ENCODE measurements at places on chromosomes 7 and 10.

GRCh38 chr7:103048833-103049232 lies 25.8 kb downstream of the FBXL13 start:
- no peak for DNase-seq

DNA sequence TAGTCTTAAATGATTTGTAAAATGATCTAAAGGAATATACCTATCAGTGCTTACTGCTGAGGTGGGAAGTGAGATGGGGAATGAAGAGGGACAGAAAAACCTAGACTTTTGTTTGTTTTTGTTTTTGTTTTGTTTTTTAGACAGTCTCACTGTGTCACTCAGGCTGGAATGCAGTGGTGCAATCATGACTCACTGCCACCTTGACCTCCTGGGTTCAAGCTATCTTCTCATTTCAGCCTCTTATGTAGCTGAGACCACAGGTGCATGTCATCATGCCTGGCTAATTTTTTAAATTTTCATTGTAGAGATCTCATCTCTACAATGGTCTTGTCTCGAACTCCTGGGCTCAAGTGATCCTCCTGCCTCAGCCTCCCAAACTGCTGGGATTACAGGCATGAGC lies 116.4 kb upstream of the SEM1 start:
- DNase-seq = no peak

GRCh38 chr7:29208410-29209250 lies 14.1 kb downstream of the CHN2 start:
- no peak for DNase-seq

DNA sequence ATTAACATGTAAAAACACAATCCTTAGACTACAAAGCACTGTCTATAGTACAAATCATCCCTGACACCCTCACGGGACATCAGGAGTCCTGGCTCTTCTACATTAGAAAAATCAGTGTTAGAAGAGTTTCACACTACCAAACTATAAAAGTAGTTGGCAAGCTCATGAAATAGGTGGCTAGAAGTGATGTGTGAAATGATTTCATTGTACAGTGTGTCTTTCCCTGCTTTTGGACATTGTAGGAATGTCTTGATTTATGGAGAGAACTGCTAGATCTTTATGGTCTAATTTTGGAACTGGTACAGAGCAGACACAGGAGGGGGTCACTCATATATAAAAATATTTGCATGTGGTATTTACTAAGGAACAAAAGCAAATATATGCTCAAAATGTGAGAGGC lies 33.2 kb downstream of the SEMA3A start:
- DNase-seq = no peak

DNA sequence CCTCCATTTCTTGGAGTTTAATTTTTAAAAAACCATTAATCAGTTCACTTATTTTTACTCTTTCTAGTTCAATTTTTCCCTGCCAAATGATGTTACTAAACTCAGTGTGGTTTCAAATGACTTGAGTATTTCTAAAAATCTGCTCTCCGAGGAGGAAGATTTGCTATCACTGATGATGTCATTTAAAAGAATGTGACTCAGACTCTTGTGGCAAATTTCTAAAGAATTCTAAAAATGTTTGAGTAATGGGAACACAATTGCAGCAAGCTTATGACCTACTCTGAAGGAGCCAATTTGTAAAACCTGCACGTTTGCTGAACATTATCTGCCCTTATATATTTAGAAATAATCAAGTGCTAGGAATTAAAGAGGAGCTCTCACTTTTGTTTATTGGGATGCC lies 88.6 kb downstream of the SPAG6 start:
- no peak for DNase-seq

DNA sequence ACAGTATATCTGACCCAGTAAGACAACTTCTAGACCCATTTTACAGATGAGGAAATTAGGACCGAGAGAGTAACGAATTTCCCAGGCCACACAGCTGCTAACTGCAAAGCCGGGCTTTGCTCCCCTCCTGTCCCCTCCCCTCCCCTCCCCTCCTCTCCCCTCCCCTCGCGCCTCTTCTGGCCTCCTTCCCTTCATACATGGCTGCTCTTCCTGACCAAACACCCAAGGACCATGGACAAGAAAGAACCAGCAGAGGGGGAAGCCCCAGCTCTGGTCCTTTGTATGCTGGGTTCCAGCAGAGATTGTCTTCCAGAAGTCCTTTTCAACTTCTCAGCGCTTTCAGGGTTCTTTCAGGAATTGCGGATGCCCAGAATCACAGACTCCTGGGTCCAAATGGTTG lies 3.6 kb upstream of the TMEM72 start:
- DNase-seq = no peak

- DNase-seq = no peak
Observed at GRCh38 chr7:73861305-73861704, 346 bp downstream of the TMEM270 start.

DNA sequence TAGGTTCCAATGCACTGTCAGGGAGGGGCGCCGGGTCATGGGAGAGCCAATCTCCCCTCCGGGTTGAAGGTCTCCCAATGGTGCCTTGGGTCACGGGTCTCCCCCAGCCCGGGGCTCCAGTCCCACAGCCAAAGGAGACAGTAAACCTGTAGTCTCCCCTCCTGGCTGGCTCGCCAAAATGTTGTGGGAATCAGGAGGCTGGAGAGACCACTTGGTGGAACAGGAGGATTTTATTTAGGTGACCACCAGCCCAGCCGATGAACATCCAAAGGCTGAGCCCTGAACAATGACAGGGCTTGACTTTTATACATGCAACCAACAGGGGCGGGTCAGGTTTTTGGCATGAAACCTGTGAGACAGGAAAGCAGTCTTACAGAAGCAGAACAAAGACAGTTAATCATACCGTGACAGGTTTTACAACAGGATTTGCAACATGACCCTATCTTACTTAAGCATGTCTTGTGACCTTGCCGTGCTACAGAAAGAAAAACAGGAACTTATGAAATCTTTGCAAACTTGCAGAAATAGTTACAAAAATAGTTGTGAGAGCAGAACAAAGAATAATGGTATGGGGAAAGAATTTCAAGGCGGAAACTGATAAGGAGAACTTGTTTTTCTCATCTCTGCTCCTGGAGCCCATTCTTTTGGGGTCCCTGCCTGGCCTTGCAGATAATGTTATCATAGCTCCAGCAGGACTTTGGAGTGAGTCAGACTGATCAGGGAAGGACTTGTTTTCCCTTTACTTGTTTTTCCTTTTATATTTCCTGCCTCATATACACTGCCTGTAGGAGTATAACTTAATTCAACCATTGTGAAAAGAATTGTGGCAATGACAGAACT lies 7.1 kb downstream of the ERV3-1 start:
- DNase-seq = no peak

Data from hippocampal formation (tissue), 2 donors.